ENCODE measurements at places on chromosomes 16 and 17.

DNA sequence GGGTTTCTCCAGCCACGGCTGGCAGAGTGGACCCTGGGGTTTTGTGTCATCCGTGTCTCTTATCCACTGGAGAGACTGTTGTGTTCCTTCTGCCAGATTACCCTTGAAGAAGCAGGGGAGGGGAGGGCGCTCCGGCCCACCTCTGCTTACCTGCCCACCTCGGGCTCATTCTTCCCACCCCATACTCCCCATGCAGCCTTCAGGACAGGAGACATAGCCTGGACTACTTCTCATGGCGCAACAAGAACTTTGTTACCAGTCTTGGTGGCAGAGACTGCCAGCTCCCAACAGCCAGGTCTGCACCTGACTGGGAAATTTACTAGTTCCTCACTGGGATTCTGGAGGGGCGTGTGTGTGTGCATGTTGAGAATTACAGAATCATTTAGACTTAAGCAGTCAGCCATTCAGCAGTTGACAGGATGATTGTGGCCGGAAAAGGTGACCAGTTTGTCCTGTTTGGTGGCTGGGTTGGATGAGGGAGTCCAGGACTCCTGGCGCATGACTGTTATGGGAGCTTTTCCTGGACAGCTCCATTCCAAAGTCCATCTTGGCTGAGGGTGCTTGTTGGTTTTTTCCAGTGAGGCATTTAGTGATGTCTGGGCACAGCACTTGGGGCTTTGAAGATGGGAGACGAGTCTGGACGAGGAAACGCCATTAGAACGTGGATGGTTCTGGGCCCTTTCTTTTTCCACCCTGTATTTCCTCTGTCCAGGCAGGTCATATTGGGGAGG, 8.7 kb downstream of the GSE1 start:
- DNase-seq: no peak

DNA sequence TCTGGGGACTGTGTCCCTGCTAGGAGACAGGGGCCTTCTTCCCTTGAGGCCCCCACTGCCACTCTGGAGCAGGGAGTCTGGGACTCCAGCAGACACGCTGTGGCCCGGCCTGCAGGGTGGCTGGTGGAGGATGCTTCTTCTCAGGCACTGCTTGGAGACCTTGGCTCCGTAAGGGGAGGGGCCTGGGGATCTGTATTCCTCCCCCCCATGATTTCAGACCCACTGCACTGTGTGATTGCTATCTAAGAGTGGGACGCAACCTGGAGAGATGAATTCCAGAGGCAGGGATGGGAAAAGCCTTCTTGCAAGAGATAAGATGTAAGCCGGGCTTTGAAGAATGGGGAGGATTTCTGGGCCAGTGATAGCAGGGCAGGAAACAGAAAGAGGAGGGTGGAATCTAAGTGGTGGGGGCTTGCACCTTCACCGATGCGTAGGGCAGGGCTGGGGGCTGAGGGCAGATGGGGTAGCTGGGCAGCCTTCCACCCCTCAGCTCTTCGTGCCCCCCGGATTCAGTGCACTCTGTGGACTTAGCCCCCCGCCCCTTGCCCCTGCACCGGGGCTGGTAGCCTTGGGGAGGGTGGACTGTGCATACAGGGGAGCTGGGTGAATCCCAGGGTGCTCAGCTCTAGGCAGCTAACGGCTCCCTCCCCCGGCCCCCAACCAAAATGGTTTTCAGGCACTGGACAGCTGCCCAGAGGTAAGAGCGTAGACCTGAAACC, 5.2 kb upstream of the GSE1 start:
- DNase-seq: no peak

GRCh38 chr17:61326330-61326729, 73.3 kb upstream of the TBX2 start:
- no peak for DNase-seq

- peak; percentile 99 for DNase-seq
These were observed 965 bp upstream of the PHF12 start for GRCh38 chr17:28951991-28952975.

DNA sequence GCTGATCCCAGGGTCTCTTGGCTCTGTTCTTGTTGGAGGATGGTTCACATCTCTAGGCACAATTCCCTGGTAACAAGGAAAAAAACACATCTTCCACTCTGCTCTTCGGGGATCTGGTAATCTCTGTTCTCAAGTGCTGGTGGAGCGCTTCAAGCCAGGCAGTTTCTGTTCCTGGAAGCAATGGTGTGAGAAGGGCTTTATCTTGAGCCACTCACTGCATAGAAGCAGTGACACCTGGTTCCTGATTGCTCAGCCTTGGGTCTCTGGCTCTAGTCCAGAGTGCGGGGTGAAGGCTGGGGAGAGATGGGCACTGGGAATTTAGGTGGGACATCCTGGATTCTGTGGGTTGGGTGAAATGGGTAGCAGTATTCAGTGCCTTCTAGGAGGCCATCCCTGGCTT, 14.1 kb downstream of the AKAP1 start:
- DNase-seq: no peak

- no peak for DNase-seq
These were observed 95.9 kb upstream of the CIBAR2 start for GRCh38 chr16:85208181-85208580.

GRCh38 chr17:29347831-29348629, 42.1 kb upstream of the TAOK1 start:
- no peak for DNase-seq

GRCh38 chr17:2797637-2798036, 1.4 kb downstream of the RAP1GAP2 start:
- peak; percentile 13 for DNase-seq

GRCh38 chr16:1159325-1159972, 6.5 kb downstream of the CACNA1H start:
- no peak for DNase-seq

DNA sequence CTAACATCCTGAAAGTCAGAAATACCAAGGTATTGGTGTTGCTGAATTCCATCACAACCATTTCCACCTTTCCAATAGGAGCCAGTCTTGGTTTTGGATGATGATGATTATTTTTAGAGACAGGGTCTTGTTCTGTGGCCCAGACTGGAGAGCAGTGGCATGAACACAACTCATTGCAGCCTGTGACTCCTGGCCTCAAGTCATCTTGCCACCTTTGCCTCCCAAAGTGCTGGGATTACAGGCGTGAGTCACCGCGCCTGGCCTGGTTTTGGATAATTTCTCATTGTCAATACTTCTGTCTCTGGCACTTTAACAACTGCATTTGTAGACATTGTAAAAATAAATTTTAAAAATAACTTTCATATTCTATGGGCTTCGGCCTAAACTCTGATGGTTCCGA, 22.6 kb downstream of the STAT5B start:
- DNase-seq: no peak

DNA sequence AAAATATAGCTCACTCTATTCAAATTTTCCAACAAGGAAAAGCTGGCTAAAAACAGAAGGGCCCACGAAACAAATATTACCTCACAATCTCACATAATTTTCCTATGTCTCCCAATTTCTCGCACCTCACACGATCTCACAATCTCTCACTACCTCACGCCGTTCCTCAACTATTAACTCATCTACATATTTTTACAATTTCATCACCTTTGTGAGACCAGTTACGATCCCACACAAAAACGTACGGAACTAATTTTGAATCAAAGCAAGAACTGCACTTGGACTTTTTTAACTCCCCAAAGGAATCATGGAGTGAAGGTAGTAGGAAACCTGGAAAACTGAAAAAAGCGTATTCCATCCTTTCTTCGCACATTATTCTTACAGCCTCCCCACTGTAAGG, 1.1 kb downstream of the CBX1 start:
- DNase-seq: no peak

- DNase-seq: no peak
These were observed 21.7 kb upstream of the ACSF3 start for GRCh38 chr16:89071686-89072547.

DNA sequence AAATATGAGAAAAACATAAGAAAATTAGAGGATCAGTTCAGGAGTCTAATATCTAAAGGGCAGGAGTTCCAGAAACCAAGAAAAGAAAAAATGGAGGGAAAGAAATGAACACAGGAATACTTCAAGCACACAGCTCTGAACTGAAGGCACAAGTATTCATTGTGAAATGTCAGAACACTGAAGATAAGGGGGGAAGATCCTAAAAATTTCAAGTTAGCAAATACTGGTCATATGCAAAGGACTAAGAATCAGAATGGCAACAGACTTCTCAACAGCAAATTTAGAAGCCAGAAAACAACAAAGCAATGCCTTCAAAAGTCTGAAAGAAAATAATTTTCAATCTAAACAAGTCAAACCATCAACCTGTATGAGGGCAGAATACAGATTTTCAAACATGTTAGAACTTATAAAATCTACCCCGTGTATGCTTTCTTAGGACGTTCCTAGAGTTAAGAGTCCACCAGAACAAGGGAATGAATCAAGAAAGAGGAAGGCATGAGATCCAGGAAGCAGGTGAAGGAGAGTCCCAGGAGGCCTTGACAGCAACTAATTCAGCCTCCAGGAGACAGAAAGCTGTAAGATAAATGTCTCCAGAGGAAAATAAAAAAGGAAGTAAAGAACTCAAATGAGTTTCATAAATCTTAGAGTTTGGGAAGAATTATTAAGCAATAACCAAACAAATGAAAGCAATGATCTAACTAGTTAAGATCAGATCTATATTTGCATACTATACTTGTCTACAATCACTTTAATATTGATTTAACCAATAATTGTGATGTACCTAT, 2.8 kb downstream of the BRD7 start:
- no peak for DNase-seq

GRCh38 chr17:67995570-67996263, 552 bp downstream of the C17orf58 start:
- DNase-seq: no peak

DNA sequence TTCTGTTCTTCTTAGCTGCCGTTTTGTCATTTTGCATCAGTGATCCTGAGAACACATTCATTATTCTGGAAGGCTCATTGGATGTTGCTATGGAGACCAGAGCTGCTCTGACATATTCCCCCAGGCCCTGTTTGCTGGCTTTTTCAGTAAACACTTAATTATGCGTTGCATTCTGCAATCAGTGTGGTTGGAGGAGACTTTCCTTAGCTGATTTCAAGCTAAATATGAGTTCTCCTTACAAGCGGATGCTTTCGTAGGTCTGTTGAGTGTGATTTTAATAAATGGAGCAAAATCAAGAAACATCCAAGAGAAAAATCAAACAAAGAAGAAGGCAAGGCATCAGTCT, 38.2 kb upstream of the NUDT7 start:
- DNase-seq: no peak

GRCh38 chr17:18981335-18981641, 23.3 kb downstream of the FAM83G start:
- no peak for DNase-seq

- no peak for DNase-seq
These were observed 164.8 kb downstream of the SNX29 start for GRCh38 chr16:12141073-12141951.

DNA sequence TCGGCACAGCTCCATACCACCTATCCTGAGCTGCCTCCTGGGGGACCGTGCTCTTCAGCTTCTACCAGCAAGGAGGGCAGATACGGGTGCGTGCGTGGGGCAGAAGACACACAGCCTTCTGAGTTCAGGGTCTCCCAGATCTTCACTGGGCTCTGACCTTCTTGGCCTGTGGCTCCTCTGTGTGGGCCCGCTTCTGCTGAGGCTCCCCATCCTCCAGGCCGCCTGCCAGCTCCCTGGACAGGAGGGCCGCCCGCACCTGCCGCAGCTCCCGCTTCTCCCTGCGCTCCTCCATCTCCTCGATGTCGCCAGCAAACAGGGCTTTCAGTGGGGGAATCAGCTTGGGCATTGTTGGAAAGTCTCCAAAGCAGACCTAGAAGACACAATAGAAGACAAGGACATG, 25.2 kb downstream of the ELAC2 start:
- no peak for DNase-seq

DNA sequence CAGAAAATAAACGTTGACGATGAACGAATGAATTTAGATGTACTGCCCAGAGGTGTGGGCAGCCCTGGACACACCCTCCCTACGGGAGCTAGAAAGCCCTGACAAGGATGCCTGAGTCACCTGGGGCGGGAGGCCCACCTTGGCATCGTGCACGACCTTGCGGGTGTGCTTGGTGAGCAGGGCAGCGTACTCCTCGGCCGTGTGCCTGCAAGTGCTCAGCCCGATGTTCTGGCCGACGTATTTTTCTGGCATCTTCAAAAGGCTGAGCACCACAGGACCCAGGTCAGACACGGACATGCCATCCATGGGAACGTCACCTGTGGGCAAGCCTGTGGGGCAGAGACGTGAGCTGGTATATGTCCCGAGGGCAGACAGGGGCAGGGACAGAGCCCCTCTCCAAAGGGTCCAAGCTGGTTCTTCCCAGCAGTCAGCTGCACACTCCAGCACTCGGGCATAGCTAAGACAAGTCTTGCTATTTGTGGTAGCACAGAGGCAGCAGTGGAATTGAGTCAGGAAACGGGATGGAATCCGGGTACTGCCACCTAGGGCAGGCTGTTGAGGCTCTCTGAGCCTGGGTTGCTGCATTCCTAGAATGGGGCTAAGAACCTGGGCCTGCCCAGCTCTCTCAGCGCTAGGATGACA, 10.8 kb downstream of the NMRAL1 start:
- no peak for DNase-seq

- DNase-seq: no peak
These were observed 100.1 kb downstream of the MARF1 start for GRCh38 chr16:15542734-15543347.

DNA sequence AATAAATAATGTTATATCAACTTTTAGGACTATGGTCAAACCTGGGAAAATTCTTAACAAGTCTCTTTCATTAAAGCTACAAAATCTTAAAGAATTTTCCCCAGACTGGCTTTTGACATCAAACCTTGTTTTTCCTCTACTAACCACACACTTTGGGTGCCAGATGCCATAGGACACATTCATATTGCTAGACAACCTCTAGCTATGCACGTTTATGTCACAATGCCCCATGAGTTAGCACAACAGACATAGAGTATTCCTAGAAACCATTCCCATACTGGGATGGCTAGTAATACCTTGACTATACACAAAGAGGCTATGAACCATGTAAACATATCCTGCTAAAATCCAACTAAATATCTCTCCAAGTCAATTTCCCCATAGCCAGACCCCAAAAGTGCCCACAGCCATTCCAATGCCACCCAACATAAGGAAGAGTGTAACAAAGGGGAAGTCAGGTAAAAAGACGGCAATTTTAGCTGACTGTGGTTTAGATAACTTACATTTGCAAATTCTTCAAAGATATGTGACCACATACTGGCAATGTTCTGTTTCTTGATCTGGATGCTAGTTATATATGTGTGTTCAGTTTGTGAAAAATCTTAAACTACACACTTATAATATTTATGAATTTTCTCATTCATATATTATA, 23.4 kb downstream of the SMURF2 start:
- no peak for DNase-seq

Data from NCI-H460 (cell line).